ENCODE measurements at places on chromosomes 2 and 18.

DNA sequence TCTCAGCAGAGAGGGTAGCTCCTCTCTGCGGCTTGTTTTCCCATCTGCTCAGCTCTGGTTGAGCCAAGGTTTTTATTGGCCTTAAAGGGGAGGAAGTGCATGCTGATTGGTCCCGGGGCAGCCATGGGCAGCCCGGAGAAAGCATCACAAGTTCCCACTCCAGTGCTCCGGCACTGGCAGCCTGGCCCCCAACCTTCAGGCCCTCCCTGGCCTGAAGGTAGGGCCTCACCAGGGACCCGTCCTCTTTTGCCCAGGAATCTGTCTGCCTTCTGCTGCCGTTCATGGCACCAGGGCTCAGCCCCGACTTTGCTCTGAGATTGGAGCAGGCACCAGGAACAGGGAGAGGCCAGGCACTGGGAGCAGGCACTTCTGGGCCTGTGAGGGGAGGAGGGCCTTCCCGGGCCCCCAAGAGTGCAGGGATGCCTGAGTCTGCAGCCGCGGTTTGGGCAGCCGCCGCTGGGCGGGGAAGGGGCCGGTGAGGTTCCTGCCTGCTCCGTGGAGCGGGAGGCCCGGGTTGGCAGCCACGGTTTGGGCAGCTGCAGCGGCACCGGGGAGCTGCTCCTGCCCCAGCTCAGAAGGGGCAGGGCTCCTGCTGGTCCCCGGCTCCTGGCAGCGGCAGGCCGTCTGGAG, 17.5 kb upstream of the ILKAP start:
- no peak for DNase-seq

DNA sequence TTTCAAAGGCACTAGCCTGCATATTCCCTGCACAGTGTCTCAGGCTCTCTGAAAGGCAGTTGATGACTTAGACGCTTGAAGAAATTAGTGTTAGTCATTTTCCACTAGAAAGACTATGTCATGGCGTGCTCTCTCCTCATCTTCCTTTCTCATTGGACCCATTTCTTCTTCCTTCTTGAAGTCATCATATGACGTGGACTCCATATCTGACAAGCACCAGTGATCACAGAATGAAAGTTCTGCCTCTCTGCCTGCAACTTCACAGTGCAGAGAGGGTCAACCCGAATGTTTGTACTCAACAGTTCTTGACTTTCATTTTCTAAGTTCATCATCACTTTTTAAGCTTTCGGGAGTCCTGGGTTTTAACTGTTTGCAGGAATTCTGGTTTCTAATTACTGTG, 63.7 kb upstream of the CYRIA start:
- no peak for DNase-seq

DNA sequence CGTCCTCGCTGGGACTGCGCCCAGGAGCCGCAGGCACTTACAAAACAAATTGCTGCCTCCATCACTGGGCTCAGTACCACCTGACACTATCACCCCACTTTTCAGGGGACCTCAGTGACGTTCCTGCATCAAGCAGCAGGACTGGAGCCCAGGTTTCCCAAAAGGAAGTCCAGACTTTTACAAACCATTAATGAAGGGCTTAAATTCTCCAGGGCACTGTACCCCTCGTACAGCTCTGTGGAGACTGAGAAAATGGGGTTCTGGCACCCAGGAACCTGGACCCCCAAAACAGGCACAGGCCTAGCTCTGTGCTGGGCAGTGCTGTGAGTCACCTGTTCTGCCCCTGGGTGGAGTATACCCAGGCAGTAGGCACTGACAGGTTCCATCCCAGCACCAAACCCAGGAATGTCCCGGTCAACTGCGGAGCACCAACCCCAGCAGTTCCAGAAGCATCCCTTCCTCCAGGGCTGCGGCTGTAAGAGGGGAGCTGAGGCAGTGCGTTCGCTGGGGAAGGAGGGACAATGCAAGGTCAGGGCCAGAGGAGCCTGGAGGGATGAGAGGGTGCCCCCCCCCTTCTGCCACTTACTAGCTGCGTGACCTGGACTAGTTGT, 24.6 kb upstream of the NOTO start:
- DNase-seq = no peak

DNA sequence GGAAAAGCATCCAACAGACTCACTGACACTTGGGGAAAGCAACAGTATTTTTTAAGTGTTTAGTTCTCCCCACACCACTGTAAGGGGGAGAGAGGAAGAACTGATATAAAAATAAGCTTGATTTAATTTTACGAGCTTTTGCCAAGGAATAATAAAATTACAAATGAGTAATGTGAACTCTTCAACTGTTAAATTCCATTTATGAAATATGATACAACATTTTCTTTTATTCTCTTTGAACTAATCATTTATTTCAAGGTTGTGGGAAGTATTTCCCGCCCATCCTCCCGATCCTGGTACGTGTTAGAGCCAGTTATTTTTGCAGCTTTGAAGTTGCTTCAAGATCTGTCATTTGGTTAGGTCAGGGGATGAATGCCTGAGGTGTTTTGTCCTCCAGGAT, 35.2 kb downstream of the WDPCP start:
- DNase-seq = no peak

GRCh38 chr18:48732767-48733424, 194.1 kb downstream of the CTIF start:
- no peak for DNase-seq

GRCh38 chr2:223055836-223056235, 3.8 kb downstream of the KCNE4 start:
- DNase-seq = no peak

Measured in GDM1 (cell line).